Omental fat pad (tissue), 4 donors: ENCODE measurements at places on chromosomes 6 and 20.
A peak's percentile ranks its signal among the peaks of the same experiment; 100 is the strongest.

- DNase-seq = no peak
Measured at GRCh38 chr20:35490736-35491181, 35.4 kb downstream of the CEP250 start.

DNA sequence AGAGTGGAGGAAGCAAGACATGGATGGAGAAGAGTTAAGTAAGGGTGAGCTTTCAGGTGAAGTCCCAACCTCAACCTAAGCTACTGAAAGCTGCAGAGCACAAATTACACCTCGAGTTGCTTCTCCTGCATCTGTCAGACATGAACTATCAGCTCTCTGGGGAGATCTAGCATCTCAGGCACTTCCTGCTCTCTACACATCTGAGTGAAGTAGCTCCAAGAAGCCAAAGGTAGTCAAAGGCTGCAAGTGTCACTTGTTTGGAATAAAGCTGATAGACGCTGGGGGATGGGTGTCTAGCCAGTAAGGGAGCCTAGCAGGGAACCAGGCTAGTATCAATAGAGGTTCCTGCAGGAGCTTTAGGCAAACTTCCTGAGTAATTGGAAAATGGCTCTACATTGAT is 228.0 kb downstream of the PLCB1 start:
- no peak for DNase-seq

DNA sequence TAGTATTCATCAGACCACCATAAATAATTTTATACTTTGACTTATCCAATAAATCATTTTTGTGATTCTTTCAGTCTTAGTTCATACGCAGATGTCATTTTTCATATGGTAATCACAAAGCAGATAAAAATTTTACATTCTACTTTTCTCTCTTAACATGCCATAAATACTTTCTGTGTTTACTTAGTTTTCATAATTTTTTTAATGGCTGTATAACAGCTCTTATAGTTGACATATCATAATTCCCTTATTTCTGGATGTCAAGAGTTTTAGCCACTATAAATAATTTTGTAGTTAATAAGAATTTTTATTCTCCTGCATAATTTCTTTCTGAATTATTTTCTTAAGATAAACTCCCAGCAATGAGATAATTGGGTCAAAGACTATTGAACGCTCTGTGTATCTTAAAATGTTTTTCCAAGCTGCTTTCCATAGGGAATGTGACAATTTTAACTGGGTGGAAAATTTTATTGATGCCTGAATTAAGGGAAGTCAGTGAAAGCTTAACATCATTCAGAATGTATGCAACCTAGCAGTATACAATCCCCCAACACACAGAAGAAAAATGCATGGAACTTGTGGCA is 702.7 kb downstream of the EPM2A start:
- DNase-seq = no peak

DNA sequence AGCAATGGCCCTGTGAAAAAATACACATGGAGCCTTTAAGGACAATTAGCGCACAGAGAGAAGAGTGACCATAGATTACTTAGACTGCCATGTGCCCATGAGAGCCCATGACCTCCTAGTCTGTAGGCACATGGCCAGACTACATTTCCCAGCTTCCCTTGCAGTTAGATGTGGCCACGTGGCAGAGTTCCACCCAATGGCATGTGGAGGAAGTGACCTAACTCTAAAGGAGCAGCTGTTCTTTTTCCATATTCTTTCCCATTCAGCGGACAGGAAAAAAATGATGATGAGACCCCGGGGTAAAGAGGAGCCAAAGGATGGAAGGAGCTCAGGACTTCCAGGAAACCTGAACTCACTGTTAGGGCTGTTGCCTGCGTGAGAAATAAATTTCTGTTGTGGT is 116.6 kb downstream of the CBLN4 start:
- DNase-seq = no peak

DNA sequence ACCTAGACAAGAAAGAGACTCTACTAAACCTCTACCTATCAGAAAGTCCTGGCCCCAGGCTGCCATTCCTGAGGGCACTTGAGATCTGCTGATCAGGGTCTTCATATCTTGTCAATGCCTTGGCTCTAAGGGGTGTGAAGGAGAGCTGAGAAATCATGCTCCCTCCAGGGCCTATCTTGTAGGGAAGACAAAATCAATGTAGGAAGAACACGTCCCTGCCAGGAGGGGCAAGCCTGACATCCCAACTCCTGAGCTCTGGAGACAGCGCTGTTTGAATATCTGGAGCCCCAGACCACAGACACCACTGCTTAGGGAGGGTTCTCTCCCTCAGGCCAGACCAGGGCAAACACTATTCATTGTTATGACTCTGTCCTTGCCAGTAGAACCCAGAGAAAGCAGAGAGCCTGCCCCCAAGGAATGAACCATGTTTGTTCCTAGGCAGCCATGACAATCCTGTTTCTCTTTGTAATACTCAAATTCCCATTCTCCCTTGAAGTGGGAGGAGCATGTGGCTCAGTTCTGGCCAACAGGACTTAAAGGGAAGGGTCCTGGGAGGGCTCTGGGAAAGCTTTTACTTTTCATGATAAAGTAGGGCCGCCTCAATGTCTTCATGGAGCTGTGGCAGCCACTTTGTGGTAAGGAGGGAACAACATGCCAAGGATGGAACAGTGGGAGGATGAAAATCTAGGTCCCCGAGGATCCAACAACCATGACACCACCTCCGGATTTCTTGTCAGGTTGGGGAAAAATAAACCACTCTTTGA is 1.8 kb upstream of the FASTKD5 start:
- no peak for DNase-seq

GRCh38 chr6:155313602-155314091 is 637 bp downstream of the TFB1M start:
- no peak for DNase-seq

DNA sequence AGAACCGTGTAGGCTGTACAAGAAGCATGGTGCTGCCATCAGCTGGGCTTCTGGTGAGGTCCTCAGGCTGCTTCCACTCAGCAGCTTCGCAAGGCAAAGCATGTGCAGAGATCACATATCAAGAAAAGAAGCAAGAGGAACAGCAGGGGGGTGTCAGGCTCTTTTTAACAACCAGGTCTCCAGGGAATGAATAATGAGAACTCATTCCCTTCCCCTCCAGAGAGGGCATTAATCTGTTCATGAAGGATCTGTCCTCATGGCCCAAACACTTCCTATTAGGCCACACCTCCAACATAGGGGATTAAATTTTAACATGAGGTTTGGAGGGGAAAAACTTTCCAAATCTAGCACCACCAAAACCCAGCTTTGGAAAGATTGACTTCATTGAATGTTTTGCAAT is 20.0 kb downstream of the GINM1 start:
- DNase-seq = no peak

DNA sequence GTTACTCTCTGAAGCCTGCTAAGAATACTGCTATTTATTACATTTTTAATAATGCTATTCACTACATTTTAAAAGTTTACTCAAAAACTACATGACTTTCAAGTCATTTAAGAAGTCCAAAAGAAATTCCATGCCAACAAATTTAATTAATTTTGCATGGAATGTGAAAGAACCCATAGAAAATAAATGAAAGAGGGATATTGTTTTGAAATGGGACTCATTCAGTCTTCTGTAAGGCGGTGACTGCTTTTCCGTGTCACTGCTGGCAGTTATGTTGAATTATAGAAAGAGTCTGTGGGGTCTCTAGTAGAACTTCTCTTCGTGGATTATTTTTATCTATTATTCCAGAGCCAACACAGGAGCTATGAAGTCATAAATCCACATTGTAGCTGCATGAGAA is 211.2 kb downstream of the LAMA2 start:
- no peak for DNase-seq

GRCh38 chr20:49372095-49372734 is 94.4 kb upstream of the ZNFX1 start:
- DNase-seq = no peak

DNA sequence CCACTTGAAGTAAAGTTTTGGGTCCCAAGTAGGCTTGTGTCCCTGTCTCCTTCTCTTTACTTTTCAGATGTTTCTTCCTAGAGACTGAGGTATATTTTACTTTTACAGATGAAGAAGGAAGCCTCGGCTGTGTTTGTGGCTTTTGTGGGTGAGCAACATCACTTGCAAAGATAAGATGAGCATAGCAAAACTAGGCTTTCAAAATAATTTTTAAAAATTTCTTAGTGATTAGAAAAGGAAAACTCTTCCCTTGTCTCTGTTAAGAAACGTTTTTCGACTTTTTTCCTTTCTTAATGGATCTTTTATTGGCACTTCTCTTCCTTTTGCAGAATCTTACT is 7.6 kb downstream of the PTPN1 start:
- no peak for DNase-seq

- peak; percentile 83 for DNase-seq
Measured at GRCh38 chr20:54199721-54200176, 8.1 kb upstream of the PFDN4 start.

GRCh38 chr6:3793545-3793944 is 42.0 kb upstream of the PXDC1 start:
- DNase-seq = no peak

DNA sequence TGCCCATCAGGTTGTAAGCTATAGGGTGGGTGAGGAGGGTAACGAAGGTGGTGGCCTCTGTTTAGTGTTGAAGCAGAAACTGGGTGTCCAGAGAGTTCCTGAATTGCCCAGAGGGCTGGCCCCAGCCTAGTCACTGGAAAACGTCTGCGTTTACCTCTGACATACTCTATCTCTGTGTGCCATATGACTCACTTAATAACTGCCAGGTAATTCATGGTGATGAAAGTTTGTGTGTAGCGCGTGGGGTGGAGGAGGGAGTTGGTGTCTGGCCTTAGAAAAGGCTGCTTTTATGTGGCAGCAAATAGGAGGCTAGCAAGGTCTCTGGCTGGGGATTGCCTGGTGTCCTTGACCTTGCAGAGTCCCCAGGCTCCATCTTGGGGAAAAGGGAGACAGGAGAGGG is 47.3 kb downstream of the SLC35D3 start:
- DNase-seq = no peak

GRCh38 chr6:150212778-150213177 is 69.9 kb downstream of the PPP1R14C start:
- DNase-seq = no peak

GRCh38 chr20:49999329-49999728 is 16.5 kb downstream of the SNAI1 start:
- DNase-seq = no peak

DNA sequence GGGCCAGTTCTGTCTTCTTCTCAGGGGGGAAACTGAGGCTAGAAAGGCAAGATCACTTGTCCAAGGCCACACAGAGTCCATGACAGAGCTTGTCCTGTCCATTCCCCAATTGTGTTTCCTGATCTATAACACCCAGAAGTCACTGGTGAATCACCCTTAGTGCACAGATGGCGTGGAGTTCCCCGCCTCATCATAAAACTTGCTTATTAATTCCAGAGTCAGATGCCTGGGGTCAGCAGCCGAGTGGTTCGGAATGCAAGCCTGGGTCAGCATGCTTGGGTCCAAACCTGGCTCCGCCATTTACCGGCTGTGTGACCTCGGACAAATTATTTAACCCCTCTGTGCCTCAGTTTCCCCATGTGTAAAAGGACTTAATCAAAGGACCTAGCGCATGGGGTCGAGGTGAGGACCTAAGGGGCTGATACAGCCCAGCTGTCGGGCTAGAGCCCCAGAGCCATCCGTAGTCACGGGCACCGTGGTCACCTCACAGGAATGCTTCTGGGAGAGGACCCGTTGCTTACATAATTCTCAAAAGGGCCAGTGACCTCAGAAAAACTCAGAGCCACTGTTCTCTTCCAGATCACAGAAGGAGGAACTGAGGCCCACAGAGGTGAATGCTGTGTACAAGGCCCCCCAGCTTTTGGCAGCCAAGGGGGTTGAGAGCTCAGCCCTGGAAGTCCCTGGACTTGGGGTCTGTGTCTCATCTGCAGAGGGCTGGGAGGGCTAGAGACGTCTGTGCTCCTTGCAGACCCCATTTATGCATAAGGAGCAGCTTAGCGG is 1.4 kb upstream of the ZBP1 start:
- no peak for DNase-seq

DNA sequence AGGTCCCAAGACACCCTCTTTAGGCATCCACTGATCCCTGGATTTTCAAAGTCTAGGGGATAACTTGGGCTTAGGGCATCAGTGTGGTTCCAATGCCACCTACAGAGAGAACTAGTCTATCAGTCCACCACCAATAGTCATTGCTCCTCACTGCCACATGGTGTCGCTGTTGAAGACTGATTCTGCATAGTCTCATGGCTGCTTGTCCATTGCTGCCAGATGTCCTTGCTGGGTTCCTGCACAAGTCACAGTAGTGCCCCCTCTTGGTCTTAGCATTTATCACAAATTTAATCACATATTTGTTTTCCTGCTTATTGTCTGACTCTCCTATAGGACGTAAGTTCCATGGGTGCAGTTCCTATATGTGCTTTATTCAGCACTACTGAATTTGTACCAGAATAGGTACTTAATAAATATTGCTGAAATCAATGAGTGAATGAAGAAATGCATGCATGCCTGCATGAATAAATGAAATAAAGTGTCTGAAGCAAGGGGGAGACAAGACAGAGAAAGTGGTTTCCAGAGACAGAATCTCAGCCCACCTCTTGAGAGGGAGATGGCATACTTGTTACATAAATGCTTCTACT is 45.9 kb upstream of the RALY start:
- DNase-seq = no peak

DNA sequence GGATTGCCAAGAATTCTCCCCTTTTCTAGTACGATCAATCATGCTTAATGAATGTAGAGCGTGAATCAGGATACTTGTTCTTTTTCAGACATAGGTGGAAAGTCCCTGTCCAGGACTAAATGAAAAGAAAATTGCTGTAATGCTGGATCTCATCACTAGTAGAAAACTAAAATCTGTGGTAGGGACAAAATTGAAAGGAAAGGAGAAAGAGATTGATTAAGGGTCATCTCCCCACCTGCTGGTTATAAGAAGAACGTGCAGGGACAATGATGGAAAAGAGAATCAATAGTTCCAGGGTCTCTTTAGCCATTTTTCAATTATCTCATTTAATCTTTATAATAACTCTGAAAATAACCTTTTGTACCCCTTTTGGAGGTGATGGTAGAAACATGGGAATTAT is 18.7 kb upstream of the HLA-DRB1 start:
- no peak for DNase-seq

GRCh38 chr20:49291200-49291599 is 13.3 kb upstream of the ZNFX1 start:
- no peak for DNase-seq

- DNase-seq = no peak
Measured at GRCh38 chr6:113978084-113978675, 7.2 kb upstream of the HDAC2 start.

- DNase-seq = no peak
Measured at GRCh38 chr6:124917769-124918168, 44.5 kb upstream of the RNF217 start.

- no peak for DNase-seq
Measured at GRCh38 chr6:134678436-134678889, 271.4 kb downstream of the ALDH8A1 start.

DNA sequence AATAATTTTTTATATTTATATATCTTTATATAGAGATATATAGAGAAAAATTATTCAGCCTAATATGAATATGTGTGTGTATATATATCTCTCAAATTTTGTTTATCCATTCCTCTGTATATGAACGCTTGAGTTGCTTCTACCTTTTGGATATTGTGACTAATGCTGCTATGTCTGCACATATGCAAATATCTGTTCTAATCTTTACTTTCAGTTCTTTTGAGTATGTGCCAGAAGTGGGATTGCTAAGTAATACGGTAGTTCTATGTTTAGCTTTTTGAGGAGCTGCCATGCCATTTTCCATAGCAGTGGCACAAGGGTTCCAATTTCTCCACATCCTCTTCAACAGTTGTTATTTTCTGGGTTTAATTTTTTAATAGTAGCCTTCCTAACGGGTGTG is 72.8 kb upstream of the CEP85L start:
- DNase-seq = no peak

- DNase-seq = no peak
Measured at GRCh38 chr6:30700340-30700739, 9.6 kb upstream of the NRM start.
